Activated CD4-positive, CD25-positive, alpha-beta regulatory T cell (primary cell): ENCODE measurements at places on chromosomes 13 and 19.

GRCh38 chr13:98374750-98375149 lies 197.7 kb upstream of the RNF113B start:
- DNase-seq, result no peak

GRCh38 chr19:31330237-31330636 lies 19.0 kb downstream of the TSHZ3 start:
- no peak for DNase-seq

GRCh38 chr19:49335784-49336481 lies 727 bp downstream of the CD37 start:
- no peak for DNase-seq

DNA sequence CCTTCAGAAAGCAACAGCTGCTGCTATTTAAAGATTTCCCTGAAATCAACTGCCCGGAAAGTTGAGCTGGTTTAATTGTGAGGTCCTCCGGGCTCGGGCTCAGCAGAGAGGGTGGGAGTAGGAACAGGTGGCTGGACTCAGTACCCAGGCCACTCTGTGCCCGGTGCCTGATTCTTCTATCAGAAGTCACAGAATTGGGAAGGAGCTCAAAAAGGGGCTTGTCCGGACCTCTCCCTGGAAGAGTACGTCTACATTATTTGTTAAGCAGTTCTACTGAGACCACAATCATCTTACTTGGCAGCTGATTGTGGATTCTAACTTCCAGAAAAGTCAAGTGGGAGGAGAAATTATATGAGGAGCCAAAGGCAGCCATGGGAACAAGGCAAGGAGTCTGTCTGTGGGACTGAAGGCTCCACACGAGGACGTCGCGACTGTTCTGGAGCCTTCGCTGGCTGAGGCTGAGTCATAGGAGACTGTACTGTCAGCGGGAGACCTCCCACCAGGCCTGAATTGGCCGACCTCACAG lies 91.7 kb upstream of the ANKRD10 start:
- DNase-seq, result no peak

DNA sequence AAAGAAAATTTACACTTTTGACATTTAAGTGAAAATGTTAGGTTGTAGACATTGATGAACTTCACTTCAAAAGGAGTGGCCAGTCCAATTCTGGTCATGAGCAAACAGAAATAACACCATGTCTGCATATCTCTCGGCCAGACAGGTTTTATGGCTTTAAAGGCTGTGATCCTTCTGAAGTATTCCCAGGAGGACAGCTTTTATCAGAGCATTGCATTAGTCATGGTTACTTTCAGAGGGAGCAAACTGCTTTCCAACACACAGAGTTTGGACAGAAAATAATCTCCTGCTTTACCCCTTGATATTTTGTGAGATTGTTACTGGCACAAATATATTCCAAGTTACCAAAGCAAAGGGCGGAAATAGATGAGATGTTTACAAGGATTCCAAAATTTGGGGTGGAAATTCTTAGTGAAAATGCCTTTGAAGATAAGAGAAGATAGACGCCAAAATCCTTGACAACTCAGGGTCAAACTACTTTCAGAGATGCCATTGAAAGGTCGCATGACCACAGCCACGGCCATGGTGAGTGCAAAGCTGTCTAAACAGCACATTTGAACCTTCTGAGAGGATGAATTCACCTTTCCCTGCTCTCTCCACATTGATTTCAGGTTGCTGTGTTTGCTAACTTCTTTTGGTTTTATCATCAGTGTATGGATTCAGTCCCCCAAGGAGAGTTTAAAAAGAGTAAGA lies 584.5 kb upstream of the SGCG start:
- no peak for DNase-seq

GRCh38 chr19:45754323-45754722 lies 14.7 kb downstream of the SIX5 start:
- DNase-seq, result no peak

- DNase-seq, result no peak
Observed at GRCh38 chr19:10211691-10212090, 16.9 kb upstream of the DNMT1 start.

DNA sequence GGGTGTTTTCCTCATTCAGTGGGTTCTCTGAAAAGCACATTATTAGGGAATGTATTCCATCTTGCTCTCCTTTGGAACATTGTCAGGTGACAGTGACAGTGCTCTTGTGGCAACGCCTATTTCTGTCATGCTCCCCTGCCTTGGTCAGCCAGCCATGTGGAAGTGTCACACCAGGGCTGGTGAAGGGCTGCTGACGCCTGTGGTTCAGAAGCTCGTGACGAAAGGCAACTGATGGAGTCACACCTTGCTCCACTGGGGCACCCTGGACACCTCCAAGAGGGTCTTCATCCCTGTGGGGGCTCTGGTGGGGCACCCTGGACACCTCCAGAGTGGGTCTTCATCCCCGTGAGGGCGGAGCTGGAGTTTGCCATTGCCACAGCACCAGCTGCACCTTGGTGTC lies 68.9 kb upstream of the GPR183 start:
- no peak for DNase-seq

- no peak for DNase-seq
Observed at GRCh38 chr13:73216381-73216831, 157.6 kb downstream of the KLF5 start.

GRCh38 chr13:20101467-20102316 lies 59.2 kb downstream of the GJA3 start:
- DNase-seq, result no peak

DNA sequence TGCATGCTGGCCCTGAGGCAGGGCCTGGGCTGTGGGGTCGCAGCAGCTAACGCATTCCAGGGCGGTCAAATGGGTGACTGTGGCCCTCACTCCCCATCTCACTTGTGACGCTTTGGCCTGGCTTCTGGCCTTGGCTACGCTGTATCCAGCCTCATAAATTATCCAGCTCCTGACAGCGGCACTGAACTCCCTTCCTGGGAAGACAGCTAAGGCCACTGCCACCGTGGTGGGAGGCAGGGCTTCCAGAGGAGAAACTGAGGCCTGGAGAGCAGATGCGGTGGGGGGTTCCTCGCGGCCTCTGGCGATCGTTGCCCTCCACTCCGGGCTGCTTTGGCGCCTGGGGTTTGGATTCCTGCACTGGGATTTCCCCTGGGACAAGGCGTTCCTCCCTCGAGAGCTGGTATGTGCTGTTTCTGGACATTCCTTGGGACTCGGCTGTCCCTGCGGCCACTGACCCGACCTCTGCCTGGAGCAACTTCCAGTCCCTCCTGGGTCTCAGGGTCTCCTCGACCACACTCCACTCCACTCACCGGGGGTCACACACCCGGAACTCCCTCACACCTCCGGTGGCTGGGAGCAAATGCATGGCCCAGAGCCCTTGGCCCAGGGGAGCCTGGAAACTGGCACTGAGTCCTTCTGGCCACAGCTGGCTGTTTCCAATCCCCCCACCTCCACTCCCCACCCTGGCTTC lies 3.4 kb downstream of the TBXA2R start:
- no peak for DNase-seq

- no peak for DNase-seq
Observed at GRCh38 chr19:18333680-18334079, 6.7 kb upstream of the PGPEP1 start.

- DNase-seq, result no peak
Observed at GRCh38 chr19:38978326-38978689, 2.8 kb upstream of the FBXO17 start.

- peak; percentile 45 for DNase-seq
Observed at GRCh38 chr19:2627319-2627829, 75.1 kb downstream of the GNG7 start.

DNA sequence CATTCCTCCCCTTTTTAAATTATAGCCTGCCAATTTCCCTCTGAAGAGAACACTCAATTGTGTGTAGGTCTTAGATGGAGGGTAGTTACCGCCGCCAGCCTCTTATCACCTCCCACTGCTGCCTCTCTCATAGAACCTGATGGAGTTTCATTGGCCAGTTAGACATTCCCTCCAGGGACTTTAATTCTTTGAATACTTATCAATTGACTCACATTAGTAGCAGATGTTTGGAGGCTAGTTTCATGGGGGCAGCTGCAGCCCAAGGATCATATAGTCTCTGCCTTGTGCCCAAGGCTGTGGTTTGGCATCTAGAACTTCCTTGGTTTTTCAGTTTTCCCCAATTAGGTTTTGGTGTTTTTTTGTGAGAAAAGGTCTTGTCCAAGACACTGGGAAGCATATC lies 318.9 kb upstream of the HTR2A start:
- no peak for DNase-seq

- DNase-seq, result no peak
Observed at GRCh38 chr13:111210544-111211469, 95.7 kb downstream of the ARHGEF7 start.

DNA sequence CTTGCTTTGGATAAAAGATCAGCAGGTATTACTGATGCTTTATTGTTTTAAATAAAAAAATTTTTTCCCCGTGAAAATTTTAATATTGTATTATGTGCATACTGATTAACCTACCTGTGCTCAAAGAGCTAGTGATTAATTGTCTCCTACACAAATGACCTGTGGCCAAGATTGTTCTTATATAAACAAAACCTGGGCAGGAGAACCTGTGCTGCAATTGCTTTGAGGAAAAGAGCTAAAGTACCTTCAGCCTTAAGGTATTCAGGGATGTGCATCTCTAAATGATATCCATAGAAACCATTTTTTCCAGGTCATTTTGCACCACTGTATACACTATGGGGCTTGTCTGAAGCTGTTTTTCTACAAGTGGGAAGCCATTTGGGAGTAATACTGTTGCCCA lies 1.2 kb downstream of the FRY start:
- DNase-seq, result no peak

DNA sequence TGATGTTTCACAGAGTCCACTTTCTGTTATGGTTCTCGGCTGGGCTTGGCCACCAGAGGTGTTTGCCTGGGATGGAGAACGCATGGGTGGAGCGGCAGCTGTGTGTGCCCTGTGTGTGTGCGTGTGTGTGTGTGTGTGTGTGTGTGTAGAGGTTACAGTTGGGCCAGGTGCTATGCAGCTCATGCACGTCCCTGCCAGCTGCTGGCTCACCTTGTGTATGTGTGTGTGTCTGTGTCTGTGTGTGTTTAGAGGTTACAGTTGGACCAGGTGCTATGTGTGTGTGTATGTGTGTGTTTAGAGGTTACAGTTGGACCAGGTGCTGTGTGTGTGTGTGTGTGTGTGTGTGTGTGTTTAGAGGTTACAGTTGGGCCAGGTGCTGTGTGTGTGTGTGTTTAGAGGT lies 33.0 kb upstream of the PEG3 start:
- no peak for DNase-seq

GRCh38 chr13:34458756-34459715 lies 483.0 kb upstream of the NBEA start:
- DNase-seq, result no peak

GRCh38 chr13:80858131-80858530 lies 517.2 kb upstream of the SPRY2 start:
- no peak for DNase-seq

DNA sequence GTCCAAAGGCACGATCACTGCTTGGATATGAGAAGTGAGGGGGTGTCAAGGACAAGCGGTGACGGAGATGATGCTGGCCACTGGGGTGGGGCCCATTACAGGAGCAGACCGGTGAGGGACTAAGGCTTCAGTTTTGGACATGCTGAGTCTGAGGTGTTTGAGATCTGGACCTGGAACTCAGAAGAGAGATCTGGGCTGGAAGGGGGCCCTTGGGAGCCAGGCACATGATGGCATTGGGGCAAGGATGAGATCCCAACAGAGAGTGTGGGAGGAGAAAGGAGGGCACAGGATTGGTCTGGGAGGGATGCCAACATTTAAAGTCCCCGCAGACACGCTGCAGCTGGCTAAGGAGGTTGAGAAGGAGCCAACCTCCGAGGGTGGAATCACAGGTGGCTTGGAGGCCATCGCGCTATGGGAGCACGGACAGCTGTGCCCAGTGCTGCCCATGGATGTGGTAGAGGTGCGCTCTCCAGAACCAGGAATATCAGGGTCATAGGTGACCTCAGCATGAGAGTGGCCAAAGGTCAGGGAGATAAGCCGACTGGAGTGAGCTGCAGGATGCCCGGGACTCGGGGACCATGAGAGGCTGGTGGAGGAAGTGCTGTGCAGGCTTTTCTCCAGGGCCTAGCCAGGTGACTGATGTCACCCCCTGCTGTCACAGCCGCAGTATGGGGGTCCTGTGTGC lies 21.8 kb downstream of the DHRS12 start:
- no peak for DNase-seq

GRCh38 chr13:82370316-82370715 lies 1512.0 kb downstream of the SLITRK1 start:
- no peak for DNase-seq

DNA sequence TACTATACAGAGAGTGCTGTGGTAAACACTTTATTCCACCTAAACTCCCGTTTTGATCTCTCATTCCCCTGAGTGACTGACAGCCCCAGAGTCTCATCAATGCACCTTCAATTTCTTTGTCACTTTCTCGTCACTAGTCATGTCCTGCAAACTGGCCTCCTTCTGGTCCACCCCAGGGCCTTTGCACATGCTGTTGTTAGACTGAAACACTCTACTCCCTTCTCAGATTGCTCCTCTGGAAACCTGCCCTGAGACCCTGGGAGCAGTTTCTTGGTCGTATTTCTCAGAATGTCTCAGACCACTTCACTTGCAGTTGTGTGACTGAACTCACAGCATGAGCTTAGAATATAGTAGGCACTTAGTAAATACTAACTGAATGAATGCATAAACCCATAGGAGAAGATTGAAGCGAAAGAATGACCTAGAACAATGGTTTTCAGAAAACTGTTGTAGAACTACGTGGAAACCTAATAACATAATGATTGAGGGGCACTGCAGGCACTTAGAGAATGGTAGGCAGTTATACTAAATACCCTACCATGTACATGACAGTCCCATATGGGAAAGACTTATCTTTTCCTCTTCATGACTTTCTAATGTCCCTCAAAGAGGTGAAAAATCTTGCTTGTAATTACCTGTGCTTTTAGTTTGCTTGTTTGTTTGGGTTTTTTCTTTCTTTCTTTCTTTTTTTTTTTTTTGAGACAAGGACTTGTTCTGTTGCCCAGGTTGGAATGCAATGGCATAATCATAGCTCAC lies 144.8 kb downstream of the IER2 start:
- no peak for DNase-seq

DNA sequence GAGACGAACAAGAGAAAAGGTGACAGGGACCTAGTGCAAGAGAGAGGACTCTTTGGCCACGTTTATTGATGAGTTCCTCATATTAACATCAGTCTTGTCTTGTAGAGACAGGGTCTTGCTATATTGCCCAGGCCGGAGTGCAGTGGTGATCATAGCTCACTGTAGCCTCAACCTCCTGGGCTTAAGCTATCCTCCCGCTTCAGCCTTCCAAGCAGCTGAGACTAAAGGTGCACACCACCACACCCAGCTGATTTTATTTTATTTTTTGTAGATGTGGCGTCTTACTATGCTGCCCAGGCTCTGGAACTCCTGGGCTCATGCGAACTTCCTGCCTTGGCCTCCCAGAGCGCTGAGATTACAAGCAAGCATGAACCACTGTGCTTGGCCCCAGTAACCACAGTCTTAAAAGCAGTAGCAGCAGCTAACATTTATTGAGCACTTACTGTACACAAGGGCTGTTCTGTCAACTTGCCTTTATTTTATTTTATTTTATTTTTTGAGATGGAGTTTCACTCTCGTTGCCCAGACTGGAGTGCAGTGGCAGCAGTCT lies 1.1 kb upstream of the SH2D3A start:
- no peak for DNase-seq

DNA sequence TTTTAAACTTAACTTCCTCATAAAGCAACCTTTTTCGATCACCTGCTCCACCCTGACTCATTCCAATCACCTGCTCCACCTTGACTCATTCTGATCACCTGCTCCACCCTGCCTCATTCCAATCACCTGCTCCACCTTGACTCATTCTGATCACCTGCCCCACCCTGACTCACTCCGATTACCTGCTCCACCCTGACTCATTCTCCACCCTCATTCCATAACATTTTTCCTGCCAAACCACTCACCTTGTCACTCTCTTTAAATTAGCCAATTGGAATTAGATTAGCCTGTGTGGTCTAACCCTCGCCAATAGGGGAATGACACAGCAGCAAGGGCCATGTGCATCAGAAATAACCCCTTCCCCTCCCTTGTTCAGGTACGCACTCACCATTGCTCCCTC lies 31.9 kb upstream of the ZNF83 start:
- no peak for DNase-seq
